ENCODE measurements at places on chromosomes 7 and 10.

GRCh38 chr7:10707519-10707918 is 266.2 kb upstream of the PHF14 start:
- DNase-seq = no peak

GRCh38 chr10:27747096-27747451 is 1.5 kb upstream of the MKX start:
- DNase-seq = no peak

GRCh38 chr10:27680006-27680557 is 65.5 kb downstream of the MKX start:
- no peak for DNase-seq

DNA sequence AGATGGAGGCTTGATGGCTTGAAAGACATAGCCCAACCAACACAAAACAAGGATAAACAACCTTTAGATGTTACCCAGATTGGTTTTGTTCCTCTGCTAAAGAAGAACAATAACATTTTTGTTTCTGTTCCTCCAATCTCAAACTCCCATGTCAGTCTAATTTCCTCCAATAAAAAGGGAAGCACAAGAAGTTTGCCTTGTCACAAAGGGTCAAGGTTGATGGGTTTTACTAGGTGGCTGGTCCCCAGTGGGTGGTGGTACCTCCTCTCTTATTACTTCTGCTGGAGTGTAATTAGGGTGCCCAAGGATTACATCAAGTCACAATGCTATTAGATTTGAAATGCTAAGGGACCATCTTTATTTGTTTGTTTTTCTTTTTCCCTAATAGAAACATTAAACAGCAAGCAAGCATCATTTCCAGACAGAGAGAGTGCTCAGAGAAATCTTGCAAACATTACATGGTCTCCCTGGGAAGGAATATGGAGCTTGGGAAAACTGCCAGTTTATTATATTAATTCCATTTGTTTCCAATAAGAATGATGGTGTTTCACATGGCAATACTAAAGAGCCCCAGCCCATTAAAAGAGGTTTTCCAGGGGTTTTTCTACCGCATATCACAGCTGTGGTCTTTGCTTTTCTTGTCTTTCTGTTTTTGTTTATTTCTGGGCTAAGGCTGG is 78.3 kb upstream of the AOAH start:
- DNase-seq = no peak

DNA sequence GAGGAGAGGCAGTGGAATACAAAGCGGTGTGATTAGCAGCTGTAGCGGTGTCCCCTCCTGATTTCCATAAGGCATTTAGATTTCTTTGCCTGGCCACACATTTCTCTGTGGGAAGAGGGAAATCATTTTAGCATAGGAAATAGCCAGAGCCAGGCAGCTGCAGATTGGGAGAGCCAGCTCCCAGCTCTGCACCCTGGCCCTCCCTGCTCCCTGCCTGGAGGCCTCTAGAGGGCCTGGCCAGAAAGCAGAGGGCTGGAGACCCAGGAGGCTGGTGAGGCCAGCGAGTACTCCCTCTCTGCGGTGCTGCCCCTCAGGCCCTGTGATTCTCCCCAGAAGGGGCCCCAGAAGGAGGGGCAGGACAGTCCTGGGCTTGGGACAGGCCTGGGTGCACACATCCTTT is 85.7 kb downstream of the C10orf105 start:
- no peak for DNase-seq

- DNase-seq = no peak
Observed at GRCh38 chr7:2631946-2632732, at the start of gene TTYH3. TTYH3 (plus strand) TSS chr7:2631986; CDS start chr7:2632156, 170 bp downstream.

GRCh38 chr10:47008769-47009168 is 97.5 kb downstream of the PTPN20 start:
- no peak for DNase-seq

- DNase-seq = no peak
Observed at GRCh38 chr10:33041783-33042437, 83.9 kb upstream of the ITGB1 start.

DNA sequence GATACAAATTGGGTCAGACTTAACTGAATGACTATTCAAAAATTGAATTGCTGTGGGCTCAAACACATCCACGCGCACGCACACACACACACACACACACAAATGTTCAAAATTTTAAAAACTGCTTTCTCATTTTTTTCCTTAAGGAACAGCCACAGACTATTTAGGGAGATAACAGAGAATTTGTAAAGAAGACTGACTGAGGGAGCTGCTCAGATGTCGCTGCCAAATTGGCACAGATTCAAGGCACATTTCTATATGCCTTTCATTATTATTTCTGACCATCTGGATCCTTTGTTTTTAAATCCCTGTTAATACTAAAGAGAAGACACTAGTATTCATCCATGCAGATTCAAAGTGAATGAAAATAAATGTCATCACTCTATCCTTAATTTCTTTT is 154.8 kb downstream of the DGKB start:
- no peak for DNase-seq

DNA sequence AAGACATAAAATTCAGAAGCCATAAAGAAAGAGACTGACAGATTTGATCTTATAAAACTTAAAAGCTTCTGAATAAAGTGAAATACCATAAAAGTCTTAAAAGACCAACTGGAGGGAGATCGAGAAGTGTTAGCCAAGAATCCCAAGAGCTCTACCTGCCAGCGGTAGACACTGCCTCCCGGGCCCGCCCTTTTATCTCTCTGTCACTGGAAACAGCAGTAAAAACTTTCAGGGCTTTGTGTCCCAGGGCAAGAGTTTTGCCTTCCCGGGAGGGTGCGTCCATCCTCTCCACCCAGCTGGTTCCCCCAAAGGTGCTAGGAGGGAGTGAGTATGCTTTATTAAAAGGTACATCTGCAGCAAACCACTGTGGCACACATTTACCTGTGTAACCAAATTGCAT is 5.8 kb downstream of the PLA2G12B start:
- DNase-seq = no peak

- DNase-seq = no peak
Observed at GRCh38 chr10:60726257-60726656, 52.0 kb upstream of the CDK1 start.

DNA sequence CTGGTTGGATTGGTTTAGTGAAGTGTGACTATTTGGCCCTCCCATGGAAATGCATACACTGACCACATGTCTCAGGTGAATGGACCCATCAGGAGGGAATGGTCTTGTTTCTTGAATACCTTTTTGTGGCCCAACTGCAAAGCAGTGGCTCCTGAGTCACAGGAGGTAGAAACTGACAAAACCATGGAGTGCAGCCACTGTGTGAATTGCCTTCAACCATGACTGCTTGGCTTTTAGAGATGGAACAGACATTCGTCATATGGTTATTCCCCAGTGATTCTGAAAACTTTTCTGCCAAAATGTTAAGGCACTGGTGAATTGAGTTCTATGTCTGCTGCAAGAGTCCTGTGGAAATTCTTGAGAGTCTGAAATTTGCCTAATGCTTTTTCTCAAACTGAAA is 64.7 kb downstream of the CDK14 start:
- no peak for DNase-seq

GRCh38 chr10:124320778-124321432 is 97.8 kb downstream of the OAT start:
- DNase-seq = no peak

All from brain pericyte (primary cell).